Muscle of back (tissue), 13 donors: ENCODE measurements at places on chromosomes 7 and 10.
A peak's percentile ranks its signal among the peaks of the same experiment; 100 is the strongest.

GRCh38 chr10:124225467-124226270 is 132.3 kb upstream of the CHST15 start:
- no peak for DNase-seq

- DNase-seq: peak; percentile 73
These were observed 1055.1 kb downstream of the NXPH1 start for GRCh38 chr7:9488555-9488954.

GRCh38 chr7:139232377-139232717 is 1.3 kb downstream of the UBN2 start:
- DNase-seq: no peak

- DNase-seq: no peak
These were observed 240.3 kb downstream of the DNAJB6 start for GRCh38 chr7:157577061-157577460.

- peak; percentile 96 for DNase-seq
These were observed 107.3 kb upstream of the SGCE start for GRCh38 chr7:94763268-94763667.

DNA sequence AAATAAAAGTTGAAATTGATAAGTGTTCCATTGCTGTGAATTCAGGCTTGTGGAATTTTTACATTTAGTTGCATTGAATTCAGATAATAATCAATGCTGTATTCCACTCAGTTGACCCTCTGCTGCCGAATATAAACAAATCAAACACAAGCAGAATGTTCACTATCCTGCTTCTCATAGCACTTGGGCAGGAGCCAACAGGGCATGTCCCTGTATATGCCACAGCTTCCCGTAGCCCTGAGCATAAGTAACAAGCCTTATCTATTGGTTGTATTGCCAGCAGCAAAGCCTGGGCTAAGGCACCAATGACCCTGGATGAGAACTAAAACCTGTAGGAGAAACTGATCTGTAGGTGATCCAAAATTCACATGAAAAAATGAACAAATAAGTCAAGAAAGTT is 145.9 kb downstream of the ARHGAP12 start:
- DNase-seq: no peak

- DNase-seq: no peak
These were observed 303.6 kb upstream of the AKR1E2 start for GRCh38 chr10:4522296-4523000.

GRCh38 chr10:71262027-71262426 is 49.7 kb downstream of the UNC5B start:
- no peak for DNase-seq

DNA sequence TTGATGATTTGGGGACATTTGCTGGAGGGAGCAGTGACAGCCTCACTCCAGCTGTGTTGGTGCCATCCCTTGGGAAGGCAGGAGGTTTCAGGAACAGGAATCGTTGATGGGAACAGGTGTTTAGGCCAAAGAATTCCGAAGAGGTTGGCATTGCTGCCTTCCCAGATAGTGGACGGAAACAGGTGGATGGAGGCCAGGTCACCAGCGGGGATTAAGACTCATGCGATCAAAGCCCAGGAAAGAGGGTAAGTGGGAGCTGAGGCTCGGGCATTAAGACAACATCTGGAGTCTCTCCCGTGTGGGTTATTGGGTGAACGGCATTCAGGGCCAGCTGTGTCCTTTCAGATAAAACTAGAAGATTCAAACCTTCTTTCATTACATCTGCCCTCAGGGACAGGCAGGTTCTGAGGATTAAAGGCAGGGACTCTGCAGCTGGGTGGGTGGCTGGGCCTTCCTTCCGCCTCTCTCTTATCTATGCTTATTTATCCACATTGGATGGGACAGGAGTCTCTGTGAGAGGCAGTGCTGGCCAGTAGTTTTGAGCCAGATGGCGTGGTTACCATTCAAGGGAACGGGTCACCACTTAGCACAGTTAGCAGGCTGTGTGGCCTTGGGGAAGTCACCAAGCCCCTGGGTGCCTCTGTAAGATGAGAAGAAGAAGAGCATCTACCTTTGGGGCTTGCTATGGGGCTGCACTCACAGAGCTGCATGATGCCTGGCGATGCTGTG is 67.6 kb downstream of the INSIG1 start:
- DNase-seq: no peak

DNA sequence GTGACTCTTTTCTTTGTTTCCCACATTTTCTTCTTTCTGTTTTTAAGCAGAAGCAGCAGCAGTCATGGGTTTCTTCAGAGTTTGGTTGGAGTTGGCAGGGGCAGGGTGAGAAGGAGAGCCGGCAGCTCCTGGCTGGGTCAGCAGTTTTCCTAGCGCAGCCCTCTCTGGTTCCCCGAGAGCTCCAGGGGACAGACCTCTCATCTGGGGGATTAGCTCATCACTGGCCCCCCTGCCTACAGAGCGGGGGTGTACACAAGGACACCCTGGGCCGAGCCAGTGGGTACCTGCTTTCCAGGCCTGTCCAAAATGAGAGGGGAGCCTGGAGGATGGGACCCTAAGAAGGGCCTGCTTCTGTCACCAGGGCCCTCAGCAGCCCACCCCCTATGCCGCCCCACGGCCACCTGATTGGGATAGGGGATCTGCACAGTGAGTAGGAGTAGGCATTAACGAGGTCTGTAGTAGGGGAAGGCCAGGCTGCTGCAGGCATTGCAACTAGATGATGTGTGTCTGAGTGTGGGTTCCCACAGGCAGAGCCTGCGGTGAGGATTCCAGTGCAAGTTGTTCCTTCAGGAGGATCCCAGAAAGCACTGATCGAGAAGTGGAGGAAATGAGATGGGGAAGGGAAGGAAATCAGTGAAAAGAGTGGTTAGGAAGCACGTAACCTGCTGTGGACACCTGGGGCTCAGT is 122.9 kb upstream of the PPIF start:
- no peak for DNase-seq

DNA sequence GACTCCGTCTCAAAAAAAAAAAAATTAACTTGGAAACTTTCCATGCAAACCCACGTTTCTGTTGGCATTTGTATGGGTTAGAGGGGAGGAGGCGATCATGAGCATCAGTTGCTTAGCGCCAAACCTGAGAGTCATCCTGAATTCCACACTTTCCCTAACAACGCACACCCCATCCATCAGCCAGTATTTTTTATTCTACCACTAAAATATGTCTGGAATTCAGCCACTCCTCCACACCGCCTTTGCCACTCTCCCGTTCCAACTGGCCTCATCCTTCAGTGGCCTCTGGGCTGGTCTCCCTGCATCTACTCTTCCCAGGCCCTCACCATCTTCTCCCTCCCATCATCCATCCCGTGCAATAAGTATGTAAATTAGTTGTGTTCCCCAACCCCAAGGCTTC is 4.7 kb upstream of the LMBR1 start:
- DNase-seq: no peak

DNA sequence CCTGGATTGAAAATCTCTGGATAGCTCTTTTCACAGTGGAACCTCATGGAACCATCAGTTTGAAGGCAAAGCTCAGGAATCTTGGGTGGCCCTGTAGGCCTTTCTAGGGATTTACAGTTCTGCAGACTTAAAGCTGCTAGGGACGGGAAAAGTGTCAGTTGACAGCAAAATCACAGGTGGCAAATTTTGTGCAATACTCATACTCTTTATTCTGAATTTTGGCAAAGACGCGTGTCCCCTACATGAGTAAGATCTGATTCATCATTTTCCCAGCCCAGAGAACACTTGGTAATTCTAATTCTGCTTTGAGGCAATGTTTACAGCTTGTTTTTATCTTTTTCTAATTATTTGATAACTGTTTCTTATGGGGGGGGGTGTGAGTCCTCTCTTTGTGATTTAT is 3.6 kb downstream of the LRRC17 start:
- no peak for DNase-seq

DNA sequence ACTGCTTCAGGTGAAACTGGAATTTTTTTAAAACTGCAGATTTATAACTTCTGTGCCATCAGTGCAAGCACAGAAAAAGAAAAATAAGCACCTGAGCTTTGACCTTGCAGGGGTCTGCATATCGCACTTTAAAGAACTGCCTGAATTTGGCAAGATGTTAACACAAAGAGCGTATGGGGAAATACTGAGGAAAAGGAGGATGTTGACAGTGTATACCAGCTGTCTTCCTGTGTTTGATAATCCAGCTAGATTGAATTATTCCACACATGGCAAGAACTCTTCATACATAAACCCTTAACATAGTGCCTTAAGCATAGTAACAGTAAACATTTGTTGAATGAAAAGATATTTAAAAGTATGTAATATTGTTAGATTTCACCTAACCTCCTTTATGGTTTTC is 30.0 kb downstream of the SMC3 start:
- DNase-seq: no peak

GRCh38 chr7:22728401-22729029 is 1.5 kb downstream of the IL6 start:
- no peak for DNase-seq

DNA sequence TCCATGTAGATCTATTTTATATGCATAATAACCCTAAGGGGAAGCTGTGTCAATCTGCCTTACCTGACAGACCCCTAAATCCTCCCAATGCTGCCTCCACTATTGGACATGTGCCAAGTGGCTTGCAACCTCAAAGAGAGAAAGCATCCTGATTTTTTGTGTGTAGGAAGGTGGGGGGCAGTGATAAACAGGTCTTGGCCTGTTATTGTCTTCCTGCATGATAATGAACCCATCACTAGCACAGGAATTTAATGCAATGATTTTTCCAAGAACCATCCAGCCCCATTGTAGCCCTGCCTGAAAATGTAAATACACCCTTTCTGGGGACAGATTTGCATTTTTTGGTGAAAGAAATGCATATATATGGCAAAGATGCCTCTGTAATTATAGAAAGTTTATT is 850.2 kb downstream of the LRMDA start:
- DNase-seq: no peak

DNA sequence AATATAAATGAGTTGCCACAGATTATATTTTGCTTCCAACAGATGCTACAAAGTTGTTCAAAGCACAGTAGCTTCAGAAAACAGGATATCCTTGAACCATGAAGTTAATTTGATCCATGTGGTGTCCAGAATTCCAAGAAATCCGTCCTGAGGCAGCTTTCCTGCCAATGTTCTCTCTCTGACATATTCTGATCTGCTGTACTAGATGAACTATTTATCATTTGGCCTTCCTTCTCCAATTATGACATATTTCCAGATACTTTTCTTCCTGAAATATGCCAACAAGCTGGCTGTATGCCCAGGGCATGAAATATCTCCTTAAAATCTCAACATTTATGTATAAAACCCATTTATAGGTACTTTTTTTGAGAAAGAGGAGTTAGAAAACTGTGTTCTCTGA is 141.1 kb downstream of the SPAG6 start:
- DNase-seq: peak; percentile 14

- no peak for DNase-seq
These were observed 19.0 kb upstream of the SLC26A4 start for GRCh38 chr7:107641676-107642075.

DNA sequence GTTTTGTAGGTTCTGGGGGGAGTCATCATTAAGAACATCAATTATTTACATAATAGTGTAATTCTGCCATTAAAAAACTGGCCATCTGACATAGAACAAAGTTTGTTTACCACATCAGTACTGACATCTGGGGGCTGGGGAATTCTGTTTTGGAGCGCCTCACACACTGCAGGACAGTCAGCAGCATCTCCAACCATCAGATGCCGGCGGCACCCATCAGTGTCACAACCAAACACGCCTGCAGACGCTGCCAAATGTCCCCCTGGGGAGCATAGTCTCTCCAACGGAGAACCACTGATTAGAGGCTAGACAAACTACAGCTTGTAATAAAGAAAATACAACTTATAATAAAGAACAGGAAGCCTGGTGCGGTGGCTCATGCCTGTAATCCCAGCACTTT is 26.0 kb downstream of the GNA12 start:
- no peak for DNase-seq

DNA sequence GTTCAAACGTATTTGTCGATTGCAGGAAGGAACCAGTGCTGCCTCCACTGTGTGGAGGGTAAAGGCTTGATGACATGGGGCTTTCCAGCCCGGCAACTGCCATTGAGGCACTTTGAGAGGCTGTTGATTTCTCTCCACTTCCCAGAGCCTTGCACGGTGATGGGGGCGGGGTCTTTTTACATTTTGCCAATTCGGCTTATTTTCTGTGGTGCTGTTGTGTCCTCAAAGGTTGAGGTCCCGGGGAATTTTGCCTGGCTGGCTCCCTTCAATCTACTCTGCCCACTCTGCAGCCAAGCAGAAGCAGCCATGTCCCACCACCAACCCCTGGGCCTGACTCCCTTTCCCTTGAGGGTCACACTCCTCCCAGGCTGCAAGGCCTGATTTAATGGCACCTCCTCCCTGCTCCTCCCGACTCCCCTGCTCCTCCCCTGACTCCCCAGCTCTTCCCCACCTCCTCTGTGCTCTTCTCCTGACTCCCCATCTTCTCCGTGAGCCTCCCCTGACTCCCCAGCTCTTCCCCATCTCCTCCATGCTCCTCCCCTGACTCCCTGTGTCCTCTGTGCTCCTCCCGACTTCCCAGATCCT is 39.0 kb downstream of the OAT start:
- DNase-seq: no peak

DNA sequence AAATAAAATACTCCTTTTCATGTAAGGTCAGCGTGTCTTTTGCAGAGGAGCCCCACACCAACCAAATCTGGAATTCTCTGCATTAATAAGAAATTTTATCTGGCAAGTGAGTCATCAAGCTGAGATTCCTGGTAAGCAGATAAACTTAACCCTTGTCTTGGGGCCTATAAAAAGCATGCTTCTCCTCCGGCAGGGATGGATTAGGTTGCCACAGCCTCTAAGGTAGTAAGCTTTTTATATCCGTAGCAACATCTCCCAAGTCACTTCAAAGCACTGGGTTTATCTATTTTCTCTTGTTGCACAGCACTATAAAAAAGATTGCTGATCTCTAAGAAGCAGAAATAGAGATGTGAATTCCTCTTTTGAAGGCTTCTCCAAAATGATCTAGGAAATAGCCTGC is 202.8 kb upstream of the NOBOX start:
- DNase-seq: no peak

- no peak for DNase-seq
These were observed 956.7 kb downstream of the CCSER2 start for GRCh38 chr10:85284778-85285770.

- no peak for DNase-seq
These were observed 8.1 kb upstream of the VDAC2 start for GRCh38 chr10:75202321-75203045.

DNA sequence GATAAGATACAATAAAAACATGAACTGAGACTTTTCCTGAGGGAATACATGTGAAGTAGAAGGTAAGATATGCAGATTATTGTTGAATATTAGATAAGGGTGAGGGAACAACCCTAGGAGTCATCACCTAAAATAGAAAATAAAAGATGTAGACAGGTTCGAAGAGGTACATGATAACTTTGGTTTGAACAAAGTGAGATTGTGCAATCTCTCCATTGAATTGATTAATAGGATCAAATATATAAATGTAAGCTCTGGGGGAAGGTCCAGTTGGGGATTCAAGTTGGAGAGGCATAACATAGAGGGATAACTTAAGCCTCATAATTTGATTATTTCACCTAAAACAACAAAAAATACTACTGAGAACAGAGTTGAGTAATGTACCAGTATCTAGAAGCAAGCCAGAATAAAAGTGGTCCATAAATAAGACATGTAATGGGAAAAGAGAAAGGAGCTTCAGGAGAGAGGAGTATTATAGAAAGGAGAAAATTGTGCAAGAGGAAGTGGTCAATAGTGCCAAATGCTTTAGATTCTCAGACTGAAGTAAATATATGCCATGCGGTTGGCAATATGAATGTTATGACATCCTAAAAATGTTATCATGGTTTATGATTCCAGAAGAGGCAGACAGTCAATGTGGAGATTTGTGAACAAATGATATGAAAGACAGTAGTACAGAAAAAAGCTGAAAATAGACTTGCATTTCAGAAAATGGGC is 282.3 kb upstream of the CHRM2 start:
- DNase-seq: no peak

- DNase-seq: peak; percentile 72
These were observed 6.2 kb upstream of the RRP12 start for GRCh38 chr10:97407211-97407951.

- no peak for DNase-seq
These were observed 249.9 kb downstream of the IPMK start for GRCh38 chr10:58017719-58018367.
